ENCODE measurements at places on chromosomes 1 and 21. TPM values are rescaled to one million over a fixed set of nuclear protein-coding genes. Genes with fewer than 3 reads are reported as not detected.

SLC22A15 gene
- total RNA-seq, result under 0.01 TPM

CRYAA gene
- total RNA-seq, result not detected

SHISAL2A gene
- 0.52 TPM for total RNA-seq

DIO1 gene
- not detected for total RNA-seq

VAMP4 gene
- 3.7 TPM for total RNA-seq

ATP1A4 gene
- under 0.01 TPM for total RNA-seq

CHI3L2 gene
- total RNA-seq, result 1.0 TPM

OR2T11 gene
- total RNA-seq, result not detected

BMP8A gene
- under 0.01 TPM for total RNA-seq

TNNT2 gene
- 89.2 TPM for total RNA-seq

RAP1A gene
- 16.7 TPM for total RNA-seq

ST6GALNAC3 gene
- total RNA-seq, result 3.7 TPM

CELA2A gene
- not detected for total RNA-seq

CFAP74 gene
- under 0.01 TPM for total RNA-seq

FGGY gene
- total RNA-seq, result 52.2 TPM

TP73 gene
- total RNA-seq, result not detected

MAP3K21 gene
- total RNA-seq, result 0.52 TPM

UMODL1 gene
- total RNA-seq, result not detected

USH2A gene
- 0.52 TPM for total RNA-seq

MTF1 gene
- 2.1 TPM for total RNA-seq

NVL gene
- total RNA-seq, result 26.6 TPM

HDGF gene
- 61.6 TPM for total RNA-seq

SCNM1 gene
- total RNA-seq, result 24.5 TPM

CAPN8 gene
- 1.0 TPM for total RNA-seq

CASQ2 gene
- total RNA-seq, result 416 TPM

AGMAT gene
- total RNA-seq, result 4.2 TPM

MECR gene
- 25.1 TPM for total RNA-seq

ACAP3 gene
- 23.5 TPM for total RNA-seq

ADCY10 gene
- total RNA-seq, result under 0.01 TPM

GBP7 gene
- not detected for total RNA-seq

RPTN gene
- total RNA-seq, result not detected

WDR64 gene
- total RNA-seq, result not detected

CASZ1 gene
- 26.1 TPM for total RNA-seq

LYPLAL1 gene
- 50.6 TPM for total RNA-seq

CD1E gene
- total RNA-seq, result 0.52 TPM

LDLRAD1 gene
- total RNA-seq, result not detected

CACHD1 gene
- total RNA-seq, result 12.5 TPM

GJA5 gene
- total RNA-seq, result 13.0 TPM

Data from skeletal muscle tissue (tissue), 5 donors.